ENCODE measurements at places on chromosomes 1 and 21.

GRCh38 chr1:9281908-9282695 is 10.6 kb upstream of the SPSB1 start:
- no peak for DNase-seq

GRCh38 chr1:106061586-106062495 is 994.6 kb upstream of the PRMT6 start:
- DNase-seq, result no peak

DNA sequence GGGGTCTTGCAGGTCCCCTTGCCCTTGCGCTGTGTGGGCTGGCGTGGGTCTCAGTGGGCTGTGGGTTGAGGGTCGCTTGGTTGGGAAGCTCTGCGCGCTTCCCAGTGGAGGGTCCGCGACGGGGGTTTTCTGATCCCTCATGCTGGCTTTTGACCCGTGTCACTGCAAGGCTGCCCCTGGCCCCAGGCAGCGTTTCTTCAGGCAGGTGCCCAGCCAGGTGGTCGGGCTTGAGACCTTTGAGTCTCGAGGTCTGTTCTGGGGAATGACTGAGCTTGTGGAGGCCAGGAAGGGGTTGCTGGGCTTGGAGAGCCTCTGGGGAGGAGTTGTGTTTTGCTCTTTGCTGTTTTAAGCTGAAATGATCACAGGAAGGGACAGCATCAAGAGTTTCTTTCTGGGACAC is 5.3 kb downstream of the SKI start:
- DNase-seq, result no peak

GRCh38 chr1:204188959-204189639 is 7.2 kb downstream of the KISS1 start:
- DNase-seq, result no peak

GRCh38 chr1:200082329-200082728 is 54.8 kb downstream of the NR5A2 start:
- DNase-seq, result no peak

DNA sequence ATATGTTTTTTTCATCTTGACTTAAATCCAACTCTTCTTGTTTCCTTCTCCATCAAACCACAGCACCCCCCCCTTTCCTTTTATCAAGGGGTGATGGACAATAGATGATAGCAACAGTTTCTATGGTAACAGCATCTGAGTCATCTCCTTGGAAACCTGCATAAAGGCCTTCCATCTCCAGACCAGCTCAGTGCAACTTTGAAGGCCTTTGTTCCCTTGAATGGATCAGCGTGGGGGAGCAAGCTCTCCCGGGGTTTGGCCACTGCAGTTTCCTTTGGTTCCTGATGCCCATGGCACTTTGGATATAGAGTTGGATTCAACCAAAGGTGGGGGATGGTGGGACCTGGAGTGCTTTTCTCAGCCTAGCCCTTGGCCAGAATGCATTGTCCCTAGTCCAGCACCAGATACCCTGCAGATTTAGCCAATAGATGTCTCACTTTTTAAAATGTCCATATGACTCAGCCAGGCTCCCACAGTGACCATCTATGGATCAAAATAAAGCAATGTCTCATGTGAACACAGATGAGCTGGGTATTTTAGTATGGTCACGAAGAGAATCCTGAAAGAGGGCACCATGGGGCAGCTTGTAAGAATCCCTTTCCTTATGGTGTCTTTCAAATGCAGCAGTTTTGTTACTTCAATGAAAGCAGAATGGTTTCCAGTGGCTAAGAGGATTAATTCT is 127.7 kb downstream of the SPATA46 start:
- DNase-seq, result no peak

DNA sequence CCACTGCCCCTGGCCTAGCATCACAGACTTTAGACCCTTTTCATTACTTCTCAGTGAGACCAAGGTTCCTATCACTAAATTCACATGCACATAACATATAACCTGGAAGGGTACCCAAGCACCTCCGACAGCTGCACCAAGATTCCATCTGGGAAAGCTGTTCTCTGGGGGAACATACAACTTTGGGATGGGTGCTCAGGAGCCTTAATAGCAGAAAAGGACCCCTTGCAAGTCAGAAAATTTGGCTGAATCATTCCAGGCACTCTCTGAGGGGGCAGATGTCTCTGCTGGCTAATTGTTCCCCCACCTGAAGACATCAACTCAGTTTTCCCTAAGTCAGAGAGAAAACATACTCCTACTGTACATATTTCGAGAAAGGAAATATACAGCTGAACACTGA is 41.3 kb upstream of the PSEN2 start:
- DNase-seq, result no peak

DNA sequence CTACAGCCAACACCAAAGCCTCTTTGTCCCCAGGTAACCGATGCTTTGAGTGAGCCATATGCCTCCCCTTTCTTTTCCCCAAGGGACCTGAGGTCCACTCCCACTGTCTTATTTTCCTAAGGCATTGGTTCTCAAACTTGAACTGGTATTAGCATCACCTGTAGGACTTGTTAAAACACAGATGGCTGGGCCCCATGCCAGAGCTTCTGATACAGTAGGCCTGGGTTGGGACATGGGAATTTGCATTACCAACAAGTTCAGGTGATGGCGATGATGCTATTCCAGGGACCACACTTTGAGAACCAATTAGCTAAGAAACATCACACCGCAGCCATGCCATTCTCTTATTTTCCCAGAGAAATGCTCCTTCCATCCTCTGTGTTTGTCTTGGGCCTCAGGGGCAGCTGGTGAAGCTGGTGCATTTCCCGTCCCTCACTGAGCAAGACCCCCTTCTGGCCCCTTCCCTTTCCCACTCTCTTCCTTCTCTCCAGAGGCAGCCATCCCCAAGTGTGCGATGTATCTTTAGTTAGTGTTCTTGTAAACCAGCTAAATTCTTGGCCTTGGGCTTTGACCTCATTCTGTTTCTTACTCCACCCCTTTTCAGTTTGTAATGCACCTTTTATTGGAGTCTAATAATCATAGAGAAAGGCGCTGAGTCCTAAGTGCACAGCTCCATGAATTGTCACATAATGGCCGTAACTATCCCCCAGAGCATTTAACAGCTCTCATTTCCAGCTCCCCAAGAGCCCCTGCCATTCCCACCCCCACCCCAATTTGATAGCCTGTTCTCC is 14.2 kb upstream of the TTC22 start:
- DNase-seq, result no peak

DNA sequence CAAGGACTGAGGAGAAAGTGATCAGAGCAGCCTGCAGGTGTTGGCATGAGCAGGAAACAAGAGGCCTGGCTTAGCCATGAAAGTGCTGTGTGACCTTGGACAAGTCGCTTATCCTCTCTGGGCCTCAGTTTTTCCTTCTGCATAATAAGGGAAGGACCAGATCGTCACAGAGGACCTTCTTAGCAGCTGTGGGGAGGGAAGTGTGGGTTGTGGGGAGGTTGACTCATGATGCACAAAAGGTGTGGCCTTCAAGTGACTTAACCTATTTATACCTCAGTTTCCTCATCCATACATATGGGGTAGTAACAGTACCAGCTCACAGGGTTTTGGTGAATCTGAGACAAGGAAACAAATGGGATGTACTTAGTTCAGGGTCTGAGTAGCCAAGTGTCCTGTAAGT is 658.8 kb downstream of the MATN1 start:
- no peak for DNase-seq

GRCh38 chr1:156706657-156707416 is 1.5 kb upstream of the CRABP2 start:
- no peak for DNase-seq

DNA sequence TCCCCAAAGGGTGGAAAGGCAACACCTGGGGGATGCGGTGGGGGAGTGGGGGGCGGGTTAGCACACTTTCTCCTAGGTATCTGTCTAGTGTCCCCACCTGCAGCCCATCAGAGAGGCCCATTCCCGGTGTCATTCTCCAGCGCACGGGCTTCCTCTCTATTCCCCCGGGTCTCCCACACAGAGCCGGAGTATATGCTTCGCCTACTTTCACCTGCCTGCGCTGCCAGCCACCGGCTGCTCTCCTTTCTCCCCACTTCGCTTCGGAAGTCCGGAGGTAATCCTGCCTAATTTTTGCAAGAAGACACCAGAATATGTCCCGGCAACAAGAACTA is 852 bp downstream of the RGS7 start:
- DNase-seq, result no peak

Measured in A549 (cell line).